Mammary microvascular endothelial cell (primary cell): ENCODE measurements at places on chromosomes 7 and 10. TPM values are rescaled to one million over a fixed set of nuclear protein-coding genes. Genes with fewer than 3 reads are reported as not detected.

SH2B2 gene
- 2.5 and 3.5 TPM in 2 replicates for total RNA-seq

CALN1 gene
- not detected in 2 replicates for total RNA-seq

ARPC1B gene
- total RNA-seq, result 549 and 654 TPM in 2 replicates

DRGX gene
- not detected in 2 replicates for total RNA-seq

GSAP gene
- 1.7 and 3.7 TPM in 2 replicates for total RNA-seq

TEX47 gene
- not detected in 2 replicates for total RNA-seq
